RPMI7951 (cell line): ENCODE measurements at places on chromosomes 11 and 22. TPM values are rescaled to one million over a fixed set of nuclear protein-coding genes. Genes with fewer than 3 reads are reported as not detected.
A peak's percentile ranks its signal among the peaks of the same experiment; 100 is the strongest.

DNA sequence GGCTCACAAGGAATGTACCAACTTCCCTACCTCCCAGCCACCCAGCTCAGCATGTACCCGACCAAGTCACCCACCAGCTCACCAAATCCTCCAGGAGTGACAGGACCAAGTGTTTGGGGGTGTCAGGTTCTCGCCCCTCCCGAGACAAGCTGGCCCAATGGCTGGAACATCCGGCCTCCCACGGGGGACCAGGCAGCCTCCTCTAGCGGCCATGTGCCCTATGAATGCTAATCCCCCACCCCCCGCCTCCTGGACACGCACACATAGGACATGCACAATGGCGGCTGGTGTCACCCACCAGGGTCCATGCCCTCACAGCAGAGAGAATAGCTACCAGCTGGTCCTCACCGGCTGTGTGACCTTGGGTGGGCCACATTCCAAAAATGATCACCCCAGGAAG lies 151.0 kb downstream of the MN1 start:
- DNase-seq = no peak

- no peak for DNase-seq
Observed at GRCh38 chr11:26584818-26585217, 12.8 kb upstream of the MUC15 start.

- no peak for DNase-seq
Observed at GRCh38 chr22:26779108-26779507, 121.7 kb downstream of the MIAT start.

- no peak for DNase-seq
Observed at GRCh38 chr11:8231979-8232378, 31.7 kb downstream of the LMO1 start.

DNA sequence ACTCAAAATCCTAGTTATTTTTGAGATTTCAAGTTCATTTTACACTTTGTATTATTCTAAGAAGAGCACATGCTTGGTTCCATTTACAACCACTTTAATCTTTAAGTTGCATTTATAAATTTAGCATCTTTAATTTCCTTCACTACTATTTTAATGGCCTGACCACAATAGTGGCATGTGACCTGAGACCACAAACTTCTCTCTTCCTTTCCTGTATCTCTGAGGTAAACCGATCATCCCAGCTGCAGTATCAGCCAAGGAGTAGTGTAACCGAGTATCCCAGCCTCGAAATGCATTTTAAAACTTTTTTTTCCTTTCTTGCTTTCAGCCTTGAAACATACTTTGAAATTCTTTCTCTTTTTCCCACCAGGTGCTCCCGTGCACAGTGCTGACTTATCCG lies 28.7 kb upstream of the CBX6 start:
- no peak for DNase-seq

DNA sequence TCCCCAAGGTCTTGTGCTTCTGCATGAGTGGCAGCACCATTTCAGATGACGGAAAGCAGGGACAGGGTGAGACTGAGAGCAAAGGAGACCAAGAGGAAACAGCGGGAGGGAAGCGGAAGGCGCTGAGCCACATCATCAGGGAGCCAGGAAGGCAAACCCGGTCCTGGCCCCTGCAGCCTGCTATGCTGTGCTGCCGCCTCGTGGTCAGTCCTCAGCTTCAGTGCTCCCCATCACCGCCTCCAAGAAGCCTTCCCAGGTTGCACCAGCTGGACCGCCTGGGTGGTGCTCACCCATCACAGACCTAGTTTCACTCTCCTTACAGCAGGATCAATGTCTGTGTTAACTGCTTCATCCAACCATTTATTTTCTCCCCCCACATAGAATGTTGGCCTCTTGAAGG lies 73.0 kb upstream of the PHF21B start:
- no peak for DNase-seq

DNA sequence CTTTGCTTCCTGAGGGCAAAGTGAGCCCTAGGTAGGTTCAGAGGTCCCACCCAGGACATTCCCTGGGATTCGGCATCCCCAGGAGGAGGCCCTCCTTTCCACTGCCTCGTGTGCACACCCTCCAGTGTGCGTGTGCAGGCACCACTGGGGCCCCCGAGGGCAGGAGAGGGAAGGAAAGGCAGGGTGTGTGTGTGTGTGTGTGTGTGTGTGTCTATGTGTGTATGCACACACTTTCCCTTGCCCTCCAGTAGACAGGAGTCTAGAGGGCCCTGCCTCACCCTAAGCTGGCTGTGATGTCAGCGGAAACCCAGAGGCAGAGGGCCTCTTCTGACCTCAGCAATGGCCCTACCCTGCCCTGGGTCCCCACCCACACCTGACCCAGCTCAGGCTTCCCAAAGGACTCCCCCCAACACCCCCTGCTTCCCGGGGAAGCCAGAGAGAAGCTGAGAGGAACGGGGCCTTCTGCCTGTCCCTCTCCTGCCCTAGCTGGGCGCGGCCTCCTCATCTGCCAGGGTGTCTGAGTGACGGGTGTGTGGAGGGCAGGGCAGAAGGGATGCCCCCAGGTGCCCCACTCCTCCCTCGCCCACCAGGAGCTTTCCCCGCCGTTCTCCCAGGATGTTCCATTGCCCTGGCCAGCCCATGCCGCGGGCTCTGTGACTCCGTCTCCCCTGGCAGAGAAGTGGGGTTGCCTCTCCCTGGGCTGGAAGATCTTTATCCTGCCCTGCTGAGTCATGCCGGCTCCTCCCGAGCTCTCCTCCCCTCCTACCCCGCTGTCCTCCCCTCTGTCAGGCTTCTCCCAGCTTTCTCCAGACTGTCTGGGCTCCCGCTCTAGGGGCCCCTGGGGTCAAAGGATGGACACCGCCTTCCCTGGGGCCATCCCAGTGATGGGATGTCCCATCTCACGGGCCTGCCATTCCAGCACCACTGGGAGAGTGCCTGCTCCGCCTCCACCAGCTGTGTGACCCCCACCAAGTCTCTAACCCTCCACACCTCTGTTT lies 6.0 kb upstream of the CLCF1 start:
- peak; percentile 87 for DNase-seq

DNA sequence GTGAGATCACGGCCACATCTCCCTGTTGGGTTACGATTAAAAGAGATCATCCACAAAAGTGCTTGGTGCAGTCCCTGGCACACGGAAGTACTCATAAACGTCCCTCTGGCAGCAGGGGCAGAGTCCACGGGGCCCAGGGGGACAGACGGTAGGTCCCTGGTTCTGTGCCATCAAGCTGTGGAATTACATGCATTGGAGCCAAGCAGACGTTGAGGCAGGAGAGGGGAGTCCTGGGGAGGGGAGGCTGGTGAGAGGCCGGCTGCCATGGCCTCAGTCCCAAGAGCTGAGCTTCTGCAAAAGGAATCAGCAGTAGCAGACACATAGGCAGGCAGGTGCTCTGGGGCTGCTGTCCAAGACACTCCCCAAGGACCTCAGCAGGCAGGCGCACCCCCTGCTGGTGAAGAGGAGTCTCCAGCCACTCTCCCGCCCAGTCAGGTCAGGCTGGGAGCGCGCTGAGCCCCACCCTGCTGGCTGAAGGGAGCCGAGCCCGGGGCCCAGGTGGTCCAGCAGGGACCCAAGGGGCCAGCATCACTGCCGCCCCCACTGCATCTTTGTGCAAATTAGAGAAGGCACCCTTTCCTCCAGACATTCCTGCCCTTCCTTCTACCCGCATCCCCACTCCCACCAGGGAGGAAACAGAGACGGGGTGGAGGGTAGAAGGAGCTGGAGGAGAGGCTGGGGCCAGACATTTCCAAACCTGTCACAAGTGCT lies 7.6 kb upstream of the KCTD17 start:
- peak; percentile 52 for DNase-seq

DNA sequence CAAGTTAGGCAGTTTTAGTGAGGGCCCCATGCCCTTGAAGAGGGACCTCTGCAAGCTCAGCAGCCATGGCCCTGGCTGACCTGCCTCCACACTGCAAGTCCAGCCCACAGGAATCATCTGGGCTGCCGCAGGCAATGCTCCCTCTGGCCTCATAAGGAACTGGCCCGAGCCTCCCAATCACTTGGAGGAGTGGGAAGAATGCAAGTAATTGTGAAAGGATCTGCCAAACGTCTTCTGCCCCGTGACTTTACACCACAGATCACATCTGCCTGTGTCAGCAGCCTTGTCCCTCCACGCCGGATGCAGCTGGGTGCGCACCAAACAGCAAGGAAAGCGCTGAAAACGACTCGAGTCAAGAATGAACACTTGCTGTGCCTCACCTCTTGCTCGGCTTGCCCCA lies 23.8 kb downstream of the OPCML start:
- no peak for DNase-seq

GRCh38 chr22:39290724-39291161 lies 28.7 kb downstream of the RPL3 start:
- peak; percentile 88 for DNase-seq

DNA sequence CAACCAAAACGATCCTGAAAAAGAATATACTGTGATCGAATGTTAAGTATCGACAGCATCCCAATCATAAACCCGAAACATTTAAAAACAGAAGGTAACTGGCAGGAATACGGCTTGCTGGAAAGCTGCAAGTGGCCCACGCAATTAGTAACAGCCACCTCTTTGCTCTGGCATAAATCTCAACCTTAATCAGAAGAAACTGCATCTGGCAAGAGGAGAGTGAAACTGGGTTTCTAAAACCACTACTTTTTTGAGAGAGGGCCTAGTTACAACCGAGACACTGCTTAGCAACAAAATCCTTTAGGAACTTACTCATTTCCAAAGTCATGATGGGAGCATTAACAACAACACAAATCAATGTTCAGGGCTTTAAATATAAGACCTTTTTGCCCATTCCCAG lies 7.9 kb downstream of the NCAPD3 start:
- DNase-seq = no peak

- no peak for DNase-seq
Observed at GRCh38 chr11:3605771-3606203, 36.0 kb downstream of the ART5 start.

DNA sequence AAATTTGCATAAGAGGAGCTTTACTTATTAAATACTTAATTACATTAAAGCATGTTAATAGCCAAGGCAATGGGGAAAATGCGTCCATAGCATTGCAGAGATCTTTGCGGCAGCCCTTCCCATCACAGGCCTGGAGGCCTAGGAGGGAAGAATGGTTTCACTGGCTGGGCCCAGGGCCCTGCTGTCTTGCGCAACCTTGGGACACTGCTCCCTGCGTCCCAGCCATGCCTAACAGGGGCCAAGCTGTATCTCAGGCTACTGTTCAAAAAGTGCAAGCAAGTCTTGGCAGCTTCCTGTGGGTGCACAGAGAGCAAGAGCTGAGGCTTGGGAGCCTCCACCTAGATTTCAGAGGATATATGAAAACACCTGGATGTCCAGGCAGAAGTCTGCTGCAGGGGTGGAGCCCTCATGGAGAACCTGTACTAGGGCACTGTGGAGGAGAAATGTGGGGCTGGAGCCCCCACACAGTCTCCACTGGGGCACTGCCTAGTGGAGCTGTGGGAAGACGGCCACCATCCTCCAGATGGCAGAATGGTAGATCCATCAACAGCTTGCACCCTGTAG lies 46.0 kb downstream of the THAP12 start:
- DNase-seq = no peak

DNA sequence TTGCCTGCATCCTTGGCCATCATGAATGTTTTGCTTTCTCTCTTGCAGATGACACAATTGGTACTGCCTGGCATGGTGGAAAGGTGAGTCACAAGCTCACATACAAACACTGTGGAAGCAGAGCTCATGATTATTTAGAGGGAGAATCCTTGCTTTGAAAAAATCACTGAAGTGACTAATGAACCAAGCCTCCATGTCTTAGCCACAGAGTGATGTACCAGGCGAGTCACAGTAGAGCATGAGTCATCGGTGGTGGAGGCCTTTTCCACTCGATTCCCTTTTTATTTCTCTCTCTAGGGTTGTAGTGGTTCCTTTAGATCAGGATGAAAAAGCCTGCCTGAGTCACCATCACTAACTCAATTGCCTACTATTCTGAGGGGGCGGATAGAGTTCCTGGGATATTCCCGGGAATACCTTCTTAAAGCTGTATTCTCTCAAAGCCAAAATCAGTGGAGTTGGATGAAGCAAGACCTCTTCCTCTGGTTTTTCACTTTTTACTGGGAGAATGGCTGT lies 49.6 kb upstream of the ALKBH3 start:
- DNase-seq = peak; percentile 99

PIH1D2 gene
- total RNA-seq = 5.9 and 6.4 TPM in 2 replicates

GSTT2 gene
- total RNA-seq = 0.29 and 0.84 TPM in 2 replicates

TP53I11 gene
- 10.2 and 11.1 TPM in 2 replicates for total RNA-seq

CDC42EP2 gene
- total RNA-seq = 7.0 and 7.1 TPM in 2 replicates

SERHL2 gene
- 2.2 and 2.5 TPM in 2 replicates for total RNA-seq

CHADL gene
- 0.29 TPM in 1 of 2 replicates, not detected in the other for total RNA-seq
